ENCODE measurements at places on chromosomes 2 and 18.

GRCh38 chr18:10424585-10425307 is 29.7 kb upstream of the APCDD1 start:
- no peak for DNase-seq

GRCh38 chr18:32846896-32847295 is 74.1 kb upstream of the KLHL14 start:
- DNase-seq, result no peak

GRCh38 chr18:74532511-74533025 is 1.7 kb upstream of the CNDP1 start:
- no peak for DNase-seq

- no peak for DNase-seq
Measured at GRCh38 chr2:29742656-29743055, 178.7 kb downstream of the ALK start.

GRCh38 chr2:8568543-8569302 is 113.1 kb upstream of the ID2 start:
- no peak for DNase-seq

GRCh38 chr2:240791821-240792628 is 28.0 kb downstream of the KIF1A start:
- no peak for DNase-seq
